ENCODE measurements at places on chromosomes 16 and 17. TPM values are rescaled to one million over a fixed set of nuclear protein-coding genes. Genes with fewer than 3 reads are reported as not detected.

GRCh38 chr17:79482727-79483521 is 127.9 kb downstream of the RBFOX3 start:
- H3K27ac ChIP-seq = no peak overlapping the region
- H3K27me3 ChIP-seq = peaks cover 3% of the 10 kb centered on the region
- no peaks in the 10 kb centered on the region for H3K4me1 ChIP-seq
- no peak overlapping the region for H3K4me3 ChIP-seq
- no peak for DNase-seq
- H3K36me3 ChIP-seq = no peaks in the 10 kb centered on the region

Gene KATNIP
- total RNA-seq = 4.5 TPM

DNA sequence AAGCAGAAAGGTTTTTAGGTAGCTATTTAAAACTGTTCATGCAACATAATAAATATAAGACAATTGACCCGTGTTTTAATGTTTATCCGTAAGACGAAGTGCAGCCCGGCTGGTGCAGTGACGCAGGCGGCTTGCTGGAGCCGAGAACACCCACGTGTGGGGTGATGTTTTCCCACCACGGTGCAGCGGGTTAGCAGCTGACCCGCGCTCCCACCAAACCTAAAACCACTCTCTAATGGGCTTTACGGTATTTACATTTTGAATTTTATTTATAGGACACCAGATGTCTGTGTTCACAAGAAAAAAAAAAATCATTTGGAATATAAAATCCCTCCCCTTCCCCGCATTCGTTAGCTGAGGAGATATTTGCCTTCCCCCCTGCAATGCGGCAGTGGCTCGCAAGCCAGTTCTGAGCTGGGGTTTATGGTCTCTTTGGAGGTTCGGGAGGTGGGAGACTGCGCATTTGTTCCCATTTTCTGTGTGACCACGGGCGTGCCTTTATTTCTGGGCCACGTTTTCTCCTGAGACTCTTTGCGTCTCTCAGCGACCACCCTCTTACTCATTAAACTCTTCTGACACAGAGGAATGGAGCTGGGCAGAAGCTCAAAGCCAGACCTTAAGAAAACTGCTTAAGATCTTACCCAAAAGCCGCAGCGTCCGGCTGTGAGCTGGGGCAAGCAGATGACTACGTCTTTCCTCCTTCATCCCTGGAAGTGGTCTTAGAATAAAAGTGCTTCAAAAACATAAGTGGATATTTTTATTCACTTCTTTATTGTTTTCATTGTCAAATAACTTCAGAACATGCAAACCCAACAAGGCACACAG is 301.1 kb downstream of the IRF8 start:
- H3K27ac ChIP-seq = no peak overlapping the region
- no peak overlapping the region for H3K4me3 ChIP-seq
- no peaks in the 10 kb centered on the region for H3K4me1 ChIP-seq

Gene PRDM7
- total RNA-seq = not detected

Gene RHBDF1
- 9.0 TPM for total RNA-seq

- H3K36me3 ChIP-seq = no peaks in the 10 kb centered on the region
- H3K27me3 ChIP-seq = no peaks in the 10 kb centered on the region
- DNase-seq = no peak
- H3K4me1 ChIP-seq = no peaks in the 10 kb centered on the region
- H3K4me3 ChIP-seq = no peak overlapping the region
These were observed 635.4 kb upstream of the GOT2 start for GRCh38 chr16:59369523-59369922.

DNA sequence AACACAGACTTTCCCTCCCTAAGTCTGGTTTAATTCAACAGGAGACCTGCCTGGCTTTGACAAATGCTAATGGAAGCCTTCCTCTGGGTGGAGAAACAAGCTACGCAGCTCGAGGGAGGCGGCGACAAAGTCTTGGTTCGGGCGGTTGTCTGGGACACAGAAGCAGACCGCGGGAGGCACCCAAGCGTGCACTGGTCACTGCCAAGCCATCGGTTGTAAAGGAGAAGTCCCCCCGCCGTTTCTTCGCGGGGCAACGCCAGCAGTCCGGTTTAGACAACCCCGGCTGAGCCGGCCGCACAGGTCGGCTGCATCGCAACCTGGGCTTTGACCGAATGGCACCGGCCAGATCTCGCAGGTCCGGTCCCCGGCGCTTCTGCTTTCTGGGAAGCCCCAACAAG is 586 bp downstream of the GLYR1 start:
- peak overlapping the region; percentile 98 for H3K4me3 ChIP-seq
- peaks cover 48% of the 10 kb centered on the region for H3K36me3 ChIP-seq
- peaks cover 52% of the 10 kb centered on the region for H3K4me1 ChIP-seq
- DNase-seq = peak; percentile 80
- H3K27ac ChIP-seq = peak overlapping the region; percentile 99

Gene CCL2
- 28.3 TPM for total RNA-seq

- H3K27me3 ChIP-seq = no peaks in the 10 kb centered on the region
- H3K27ac ChIP-seq = peak overlapping the region; percentile 36
- peaks cover 38% of the 10 kb centered on the region for H3K4me1 ChIP-seq
- H3K36me3 ChIP-seq = no peaks in the 10 kb centered on the region
- H3K4me3 ChIP-seq = no peak overlapping the region
- no peak for DNase-seq
These were observed 11.7 kb downstream of the GPRC5B start for GRCh38 chr16:19872935-19873334.

Measured in psoas muscle (tissue), 8 donors.